CMK (cell line): ENCODE measurements at places on chromosomes 2 and 18.

DNA sequence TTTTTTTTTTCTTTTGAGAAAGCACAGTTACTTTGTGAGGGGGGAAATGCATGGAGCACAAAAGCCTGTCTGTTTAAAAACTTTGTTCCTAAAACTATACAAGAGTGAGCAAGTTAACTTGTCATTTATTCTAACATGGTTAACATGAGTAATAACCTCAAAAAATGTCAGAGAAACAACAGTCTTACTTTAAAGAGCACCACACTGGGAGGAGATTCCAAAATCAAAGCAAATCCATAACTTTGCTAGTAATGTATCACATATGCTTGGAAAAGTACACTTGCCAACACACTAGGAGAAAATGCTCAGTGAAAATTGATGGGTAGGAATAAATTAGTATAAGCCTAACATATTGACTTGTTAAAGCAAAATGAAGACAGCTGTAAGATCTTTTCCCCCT is 157.1 kb downstream of the PRPF40A start:
- DNase-seq, result no peak

DNA sequence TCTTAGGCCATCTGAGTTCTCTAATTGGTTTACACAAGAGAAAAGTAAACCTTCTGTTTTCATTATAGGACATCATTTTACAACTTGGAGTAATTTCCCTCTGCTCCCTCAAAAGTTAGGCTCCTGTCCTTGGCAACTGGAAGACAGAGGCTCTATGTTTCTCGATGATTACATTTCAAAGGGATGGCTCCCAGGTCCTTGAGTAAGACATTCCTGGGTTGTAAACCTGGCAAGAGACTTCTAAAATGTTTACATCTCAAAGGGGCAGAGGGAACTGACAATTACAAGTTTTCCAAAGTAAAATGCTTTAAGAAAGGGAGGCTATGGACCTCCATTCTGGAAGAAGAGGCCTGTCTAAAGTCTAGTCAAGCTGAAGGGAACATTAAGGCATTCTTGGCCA is 268.3 kb upstream of the REG3G start:
- DNase-seq, result no peak

DNA sequence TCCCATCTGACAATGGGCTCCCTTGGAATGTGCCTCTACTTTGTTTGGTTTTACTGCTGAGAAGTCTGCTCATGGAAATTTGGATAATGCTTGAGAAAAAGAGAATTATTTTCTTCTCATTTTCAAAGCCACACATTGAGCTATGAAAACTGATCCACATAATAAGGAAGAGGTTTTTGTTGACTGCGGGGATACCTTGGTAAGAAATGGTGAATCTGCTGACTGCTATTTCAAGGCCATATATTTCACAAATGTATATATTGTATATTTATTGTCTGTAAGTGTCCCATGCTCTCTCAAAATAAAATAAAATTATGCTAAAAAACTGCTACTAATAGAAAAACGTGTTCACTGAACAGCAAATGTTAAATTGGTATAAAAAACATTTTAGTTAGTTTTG is 15.1 kb downstream of the SH3YL1 start:
- no peak for DNase-seq

- DNase-seq, result no peak
Measured at GRCh38 chr2:16166327-16166981, 226.1 kb downstream of the MYCN start.

- no peak for DNase-seq
Measured at GRCh38 chr18:49359732-49360444, 100.6 kb downstream of the DYM start.

DNA sequence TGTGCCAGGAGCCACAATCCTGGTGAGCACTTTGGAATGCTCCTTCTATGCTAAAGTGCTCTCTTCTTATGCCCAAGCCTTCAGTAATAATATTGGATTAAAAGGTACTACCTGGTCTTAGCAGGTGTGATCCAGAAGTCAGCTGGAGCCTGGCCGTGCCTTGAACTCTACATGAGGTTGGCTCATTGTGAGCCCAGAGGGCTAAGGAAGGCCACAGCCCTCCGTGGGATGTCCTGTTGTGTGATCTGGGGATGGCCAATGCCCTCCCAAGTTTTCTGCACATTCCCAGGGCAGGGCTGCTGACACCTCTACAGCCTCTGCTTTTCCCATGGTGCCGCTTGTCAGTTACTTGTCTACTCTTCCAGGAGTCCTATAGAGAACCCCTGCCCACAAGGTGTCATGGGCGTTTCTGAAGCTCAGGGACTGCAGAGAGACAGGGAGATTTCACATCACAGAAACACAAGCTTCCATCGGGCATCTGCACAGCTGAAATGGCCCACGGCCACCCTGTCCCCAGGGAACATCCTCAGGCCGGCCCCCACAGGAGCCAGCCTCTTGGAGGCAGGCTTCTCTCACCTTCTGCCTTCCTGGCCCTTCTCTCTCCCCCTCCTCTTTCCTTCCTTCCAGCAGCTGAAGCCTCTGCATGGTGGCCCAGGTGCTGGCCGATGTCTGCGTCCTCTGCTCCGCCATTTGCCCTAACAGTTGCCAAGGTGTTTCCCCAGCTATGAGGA is 27.3 kb upstream of the GPR55 start:
- no peak for DNase-seq

DNA sequence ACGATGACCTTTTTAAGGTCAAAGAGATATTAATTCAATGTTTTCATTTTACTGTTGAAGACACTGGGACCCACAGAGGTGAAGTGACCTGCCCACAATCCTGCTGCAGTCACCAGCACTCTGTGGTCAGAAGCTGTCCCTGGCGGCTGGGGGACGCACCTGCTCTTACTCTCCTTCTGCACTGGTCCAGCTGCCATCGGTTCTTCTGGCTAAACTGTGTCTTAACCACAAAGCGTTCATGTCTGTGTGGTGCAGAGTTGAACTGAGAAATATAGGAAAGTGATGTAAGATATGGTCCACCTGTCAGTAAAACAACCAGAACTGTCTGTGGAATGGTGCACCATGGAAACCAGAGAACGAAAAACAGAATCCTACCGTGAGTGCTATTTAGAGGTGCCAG is 44.9 kb upstream of the SMIM21 start:
- DNase-seq, result no peak

- no peak for DNase-seq
Measured at GRCh38 chr2:74441690-74442482, at the start of gene RTKN. Gene RTKN, minus strand, starts transcription at chr2:74441937. Its CDS starts 121 bp downstream, at chr2:74441816.

DNA sequence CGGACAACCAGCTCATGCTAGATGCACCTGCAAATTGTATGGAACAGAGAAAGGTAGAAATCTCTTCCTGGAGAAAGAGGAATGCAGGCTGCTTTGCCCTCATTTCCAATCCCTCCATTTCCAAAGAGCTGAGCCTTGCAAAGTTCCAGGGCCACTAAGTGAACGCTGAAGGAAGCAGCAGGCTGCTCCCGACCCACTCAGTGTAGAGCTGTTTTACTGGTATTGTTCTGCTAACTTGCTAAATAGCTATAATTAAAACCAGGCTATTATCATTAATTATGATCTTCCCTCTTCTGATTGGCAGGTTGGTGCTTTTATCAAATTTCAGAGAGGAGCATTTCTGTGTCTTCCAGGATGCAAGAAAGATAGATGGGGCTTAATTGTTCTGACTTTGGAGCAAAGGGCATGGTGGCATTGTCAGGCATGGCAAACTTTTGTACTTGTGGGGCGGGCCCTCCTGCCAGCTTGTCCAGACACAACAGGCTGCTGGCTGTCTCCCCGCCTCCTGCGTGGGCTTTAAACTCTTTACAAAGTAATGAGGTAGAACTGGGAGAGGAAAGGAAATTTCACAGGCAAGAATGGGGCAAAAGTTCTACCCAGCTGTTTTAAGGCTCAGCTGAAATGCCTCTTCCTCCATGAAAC is 40.2 kb downstream of the ALK start:
- no peak for DNase-seq

DNA sequence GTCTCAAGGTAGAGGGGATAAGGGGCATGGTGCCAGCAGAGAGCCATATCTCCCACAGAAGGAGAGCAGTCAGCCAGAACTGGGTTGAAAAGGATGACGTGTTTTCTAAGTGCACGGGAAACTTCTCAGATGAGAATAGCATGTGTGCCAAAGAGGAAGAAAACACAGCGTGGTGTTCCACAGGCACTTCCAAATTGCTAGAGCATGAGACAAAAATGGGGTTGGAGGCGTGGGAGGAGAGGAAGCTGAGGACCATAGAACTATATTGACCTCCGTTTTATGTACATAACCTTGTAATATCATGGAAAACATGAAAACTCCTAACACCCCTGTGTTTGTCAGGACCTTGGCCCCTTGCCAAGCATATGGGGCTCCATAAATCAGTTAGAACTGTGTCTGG is 682.7 kb upstream of the RAB6C start:
- DNase-seq, result no peak

DNA sequence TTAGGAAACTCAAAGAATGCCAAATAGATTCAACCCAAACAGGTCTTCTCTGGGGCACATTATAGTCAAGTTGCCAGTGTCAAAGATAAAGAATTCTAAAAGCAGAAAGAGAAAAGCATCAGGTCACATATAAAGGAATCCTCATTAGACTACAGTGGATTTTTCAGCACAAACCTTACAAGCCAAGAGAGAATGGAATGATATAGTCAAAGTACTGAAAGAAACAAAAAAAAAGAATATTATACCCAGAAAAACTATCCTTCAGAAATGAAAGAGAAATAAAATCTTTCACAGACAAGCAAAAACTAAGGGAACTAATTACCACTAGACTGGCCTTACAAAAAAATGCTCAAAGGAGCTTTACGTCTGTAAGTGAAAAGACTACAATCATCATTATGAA is 65.5 kb downstream of the TBR1 start:
- no peak for DNase-seq

GRCh38 chr18:57635003-57635822 is 13.6 kb upstream of the NARS1 start:
- no peak for DNase-seq

GRCh38 chr2:160408173-160408958 is 85.2 kb downstream of the RBMS1 start:
- no peak for DNase-seq

- DNase-seq, result no peak
Measured at GRCh38 chr2:105323111-105323510, 6.4 kb downstream of the TGFBRAP1 start.

DNA sequence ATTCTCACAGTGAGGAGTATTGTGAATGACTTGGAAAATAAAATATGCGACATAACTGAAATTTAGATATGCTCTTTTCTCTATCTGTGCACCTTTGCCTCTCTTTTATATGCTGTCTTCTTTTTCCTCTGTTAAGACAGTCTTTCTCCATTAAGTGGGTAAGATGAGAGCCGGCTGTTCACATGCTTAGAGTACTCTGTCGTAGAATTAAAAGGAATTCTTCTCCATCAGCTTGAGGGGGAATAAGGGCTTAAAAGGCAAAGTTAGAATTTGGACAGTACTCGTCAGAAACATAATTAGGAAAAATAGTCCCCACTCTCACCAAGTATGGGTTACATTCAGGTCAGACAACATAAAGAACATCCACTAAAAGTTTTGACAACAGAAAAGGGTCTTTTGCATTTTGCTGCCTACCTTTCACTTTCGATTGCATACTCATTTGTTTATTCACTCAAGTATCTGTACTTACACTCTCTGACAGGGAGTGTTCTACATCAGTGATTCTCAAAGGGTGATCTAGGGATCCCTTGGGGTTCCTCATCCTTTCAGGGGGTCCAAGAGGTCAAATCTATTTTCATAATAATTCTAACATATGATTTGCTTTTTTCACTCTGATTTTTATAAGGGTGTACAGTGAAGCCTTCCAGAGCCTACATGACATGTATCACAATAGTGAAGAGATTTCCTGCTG is 48.0 kb downstream of the ARHGAP15 start:
- no peak for DNase-seq

GRCh38 chr18:57052759-57053158 is 94.1 kb upstream of the BOD1L2 start:
- no peak for DNase-seq

GRCh38 chr2:211835695-211836094 is 702.9 kb downstream of the ERBB4 start:
- DNase-seq, result no peak

DNA sequence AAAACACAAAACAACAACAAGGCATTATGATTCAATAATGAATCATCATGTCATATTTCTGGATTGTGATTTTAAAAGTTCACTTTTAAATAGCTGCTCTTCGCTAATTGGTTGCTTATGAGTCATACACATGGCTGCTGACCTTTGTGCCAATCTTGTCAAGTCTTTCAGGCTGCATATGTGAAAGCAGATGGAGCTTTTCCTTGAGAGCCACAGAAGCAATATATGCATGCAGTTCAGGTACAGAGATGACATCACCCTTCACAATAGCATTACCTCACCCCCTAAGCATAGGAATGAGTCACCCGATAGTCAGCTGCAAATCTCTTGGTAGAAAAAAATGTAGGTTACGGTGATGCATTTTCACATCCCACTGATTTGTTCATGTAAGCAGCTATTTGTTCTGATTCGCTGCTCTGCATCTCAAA is 27.2 kb downstream of the EIF2AK3 start:
- DNase-seq, result no peak

- DNase-seq, result no peak
Measured at GRCh38 chr18:38933910-38934510, 1368.4 kb upstream of the CELF4 start.

DNA sequence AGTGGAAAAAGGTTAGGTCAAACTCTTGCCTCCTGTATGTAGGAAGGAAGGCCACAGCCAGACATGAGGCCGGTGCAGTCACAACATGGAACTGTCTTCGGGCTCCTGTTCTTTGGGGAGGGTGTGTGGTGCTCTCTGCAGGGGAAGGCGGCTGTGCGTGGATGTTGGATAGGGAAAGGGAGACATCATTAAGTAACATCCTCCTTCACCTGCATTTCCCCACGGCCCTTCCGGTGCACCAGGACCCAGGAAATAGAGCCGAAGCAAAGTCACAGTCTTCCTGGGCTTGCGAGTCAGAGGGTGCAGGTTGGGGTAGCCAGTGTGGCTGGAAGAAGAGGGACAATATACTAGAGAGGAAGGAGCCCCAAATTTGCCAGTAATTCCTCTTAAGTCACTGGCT is 78.9 kb upstream of the SMAD7 start:
- no peak for DNase-seq

DNA sequence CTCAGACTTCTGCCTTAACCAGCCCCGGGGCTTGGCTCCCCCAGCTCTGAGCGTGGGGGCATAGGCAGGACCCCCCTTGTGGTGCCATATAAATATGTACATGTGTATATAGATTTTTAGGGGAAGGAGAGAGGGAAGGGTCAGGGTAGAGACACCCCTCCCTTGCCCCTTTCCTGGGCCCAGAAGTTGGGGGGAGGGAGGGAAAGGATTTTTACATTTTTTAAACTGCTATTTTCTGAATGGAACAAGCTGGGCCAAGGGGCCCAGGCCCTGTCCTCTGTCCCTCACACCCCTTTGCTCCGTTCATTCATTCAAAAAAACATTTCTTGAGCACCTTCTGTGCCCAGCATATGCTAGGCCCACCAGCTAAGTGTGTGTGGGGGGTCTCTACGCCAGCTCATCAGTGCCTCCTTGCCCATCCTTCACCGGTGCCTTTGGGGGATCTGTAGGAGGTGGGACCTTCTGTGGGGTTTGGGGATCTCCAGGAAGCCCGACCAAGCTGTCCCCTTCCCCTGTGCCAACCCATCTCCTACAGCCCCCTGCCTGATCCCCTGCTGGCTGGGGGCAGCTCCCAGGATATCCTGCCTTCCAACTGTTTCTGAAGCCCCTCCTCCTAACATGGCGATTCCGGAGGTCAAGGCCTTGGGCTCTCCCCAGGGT is 5.5 kb downstream of the CTDSP1 start:
- DNase-seq, result no peak
